ENCODE measurements at places on chromosomes 2 and 18.

GRCh38 chr2:161905389-161906046, 168.5 kb downstream of the DPP4 start:
- DNase-seq: peak; percentile 43

DNA sequence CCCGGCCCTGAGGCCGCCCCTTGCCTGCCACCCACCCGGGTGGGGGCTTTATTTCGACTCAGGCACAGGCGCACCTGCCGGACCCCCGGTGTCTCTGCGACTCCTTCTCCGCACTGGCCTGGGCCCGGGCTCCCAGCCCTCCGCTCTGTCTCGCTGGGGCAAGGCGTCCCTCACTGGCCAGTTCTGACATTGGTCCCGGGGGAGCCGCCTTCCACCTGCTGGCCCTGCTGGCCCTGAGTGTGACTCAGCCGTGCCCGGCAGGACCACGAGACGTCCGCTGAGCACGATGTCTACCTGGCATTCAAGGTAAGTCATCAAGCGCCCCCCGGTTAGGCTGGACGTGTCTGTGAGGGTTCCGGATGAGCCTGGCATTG, 131.5 kb upstream of the CTDP1 start:
- no peak for DNase-seq

DNA sequence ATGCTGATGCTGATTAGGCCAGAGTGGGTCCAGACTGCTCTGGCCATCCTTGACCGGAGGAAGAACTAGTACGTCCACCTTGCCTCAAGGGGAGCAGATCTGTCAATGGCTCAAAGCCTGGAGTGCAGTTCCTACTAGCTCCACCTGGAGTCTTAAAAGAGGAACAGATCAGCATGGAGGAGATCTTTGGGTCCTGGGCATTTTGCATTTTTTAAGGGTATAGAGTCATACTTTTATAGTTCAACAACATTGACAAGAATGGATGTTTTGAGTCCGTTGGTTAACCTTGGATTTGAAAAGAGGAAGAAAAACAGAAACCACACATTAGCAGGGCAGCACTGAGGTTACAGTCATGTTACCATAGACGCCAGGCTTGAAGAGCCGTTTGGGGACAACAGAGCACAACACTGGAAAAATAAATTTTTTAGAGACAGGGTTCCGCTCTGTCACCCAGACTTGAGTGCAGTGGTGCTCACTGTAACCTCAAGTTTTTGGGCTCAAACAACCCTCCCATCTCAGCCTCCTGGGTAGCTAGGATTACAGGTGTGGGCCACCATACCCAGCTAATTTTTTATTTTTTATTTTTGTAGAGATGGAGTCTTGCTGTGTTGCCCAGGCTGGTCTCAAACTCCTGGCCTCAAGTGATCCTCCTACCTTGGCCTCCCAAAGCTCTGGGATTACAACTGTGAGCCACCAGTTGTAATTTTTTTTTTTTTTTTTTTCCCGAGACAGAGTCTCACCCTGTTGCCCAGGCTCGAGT, 78.5 kb downstream of the PRKCE start:
- DNase-seq: no peak

DNA sequence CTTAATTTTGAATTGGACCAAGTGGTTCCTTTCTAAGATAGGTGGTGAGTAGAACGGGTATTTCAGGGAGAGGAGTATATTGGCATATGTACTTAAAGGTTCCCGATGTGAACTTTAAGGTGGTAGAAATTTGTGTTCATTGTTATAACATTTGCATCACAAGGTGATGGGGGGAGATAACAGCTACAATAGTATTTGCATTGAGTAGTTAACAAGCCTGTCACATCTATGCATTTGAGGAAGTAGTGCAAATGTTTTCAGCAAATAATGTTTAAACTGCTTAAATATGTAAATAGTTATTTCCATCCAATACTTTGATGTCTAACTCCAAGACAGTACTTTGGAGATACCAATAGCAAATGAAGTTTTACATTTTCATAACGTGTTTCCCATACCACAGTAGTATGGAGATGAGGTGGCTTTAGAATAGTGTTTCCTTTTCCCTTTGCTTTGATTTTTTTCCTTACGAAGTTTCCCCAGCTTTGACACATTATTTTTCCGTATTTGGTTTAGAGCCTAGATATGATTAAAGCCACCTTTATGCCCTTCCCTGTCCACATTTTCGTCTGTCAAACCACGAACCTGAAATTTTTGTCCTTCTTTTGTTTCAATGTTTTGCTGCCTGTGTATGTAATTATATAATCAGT, 46.6 kb downstream of the VAPA start:
- no peak for DNase-seq

DNA sequence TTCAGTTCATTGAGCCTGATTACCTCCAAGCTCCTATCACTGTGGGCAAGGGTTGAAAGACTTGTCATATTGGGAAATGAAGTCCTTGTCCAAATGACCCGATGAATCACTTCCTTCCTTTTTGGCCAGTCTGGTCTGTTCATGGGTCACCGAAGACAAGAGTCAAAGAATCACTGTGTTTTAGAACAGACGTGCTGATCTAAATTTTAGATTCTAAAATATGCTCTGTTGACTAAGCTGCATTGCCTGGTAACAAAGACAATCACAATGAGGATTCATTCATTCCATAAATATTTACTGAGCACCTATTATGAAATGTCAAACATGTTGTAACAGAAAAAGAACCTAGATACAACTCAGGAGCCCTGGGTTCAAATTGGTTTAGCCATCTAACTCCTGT, 99.4 kb upstream of the RND3 start:
- DNase-seq: no peak

DNA sequence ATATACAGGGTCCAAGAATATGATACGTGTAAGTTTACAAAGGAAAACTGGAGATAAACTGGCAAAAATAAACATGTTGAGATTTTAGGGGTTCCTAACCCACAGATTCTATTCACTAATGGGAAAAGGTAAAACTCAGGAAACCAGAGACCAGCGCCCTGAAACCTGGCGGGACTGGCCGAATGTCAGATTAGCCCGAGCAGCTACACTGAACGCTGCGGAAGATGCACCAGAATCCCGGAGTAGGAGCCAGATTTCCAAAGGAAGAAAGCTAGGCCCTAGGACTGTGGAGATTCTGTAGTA, 679 bp upstream of the WDR75 start:
- no peak for DNase-seq

DNA sequence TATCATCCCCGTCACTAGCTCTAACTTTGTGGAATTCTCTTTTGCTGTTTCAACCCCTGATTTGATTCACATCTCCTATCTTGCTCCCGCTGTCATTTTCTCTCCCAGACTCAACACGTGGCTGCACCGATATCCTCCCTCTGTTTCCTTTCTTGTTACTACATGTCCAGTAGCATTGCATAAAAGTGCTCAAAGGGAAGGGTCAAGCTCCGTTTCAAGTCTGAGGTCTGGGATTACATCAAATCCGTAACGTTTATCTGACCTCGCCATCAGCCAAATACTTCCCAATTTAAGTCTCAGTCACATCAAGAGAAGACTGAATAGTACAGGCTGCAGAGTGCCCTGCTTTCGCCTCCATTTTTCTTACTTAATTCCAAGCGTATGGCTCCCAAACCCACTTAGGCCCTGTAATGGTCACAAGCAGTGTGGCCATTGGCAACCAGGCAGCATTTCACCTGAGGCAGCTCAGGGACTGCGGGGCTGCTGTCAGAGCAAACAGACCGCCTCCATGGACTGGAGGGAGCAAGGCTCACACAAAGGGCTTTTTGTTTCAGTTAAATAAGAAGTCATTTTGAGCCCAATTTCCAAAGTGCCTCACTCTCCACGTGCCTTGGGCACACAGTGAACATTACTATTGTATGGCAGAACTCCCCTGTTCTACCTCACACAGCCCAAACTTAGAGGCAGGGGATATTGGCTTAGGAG, 217.8 kb downstream of the BCL11A start:
- DNase-seq: no peak

DNA sequence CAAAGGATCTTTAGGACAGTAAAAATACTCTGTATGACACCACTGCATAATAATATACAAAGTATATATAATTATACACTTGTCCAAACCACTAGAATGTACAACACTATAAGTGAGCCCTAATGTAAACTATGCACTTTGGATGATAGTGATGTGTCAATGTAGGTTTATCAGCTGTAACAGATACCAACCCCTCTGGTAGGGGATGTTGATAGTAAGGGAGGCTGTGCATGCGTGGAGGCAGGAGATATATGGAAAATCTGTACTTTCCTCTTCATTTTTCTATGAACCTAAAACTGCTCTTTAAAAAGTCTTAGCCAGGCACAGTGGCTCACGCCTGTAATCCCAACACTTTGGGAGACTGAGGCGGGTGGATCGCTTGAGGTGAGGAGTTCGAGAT, 37.5 kb upstream of the SP3 start:
- DNase-seq: no peak

GRCh38 chr2:187803816-187804215, 249.6 kb upstream of the TFPI start:
- DNase-seq: no peak

DNA sequence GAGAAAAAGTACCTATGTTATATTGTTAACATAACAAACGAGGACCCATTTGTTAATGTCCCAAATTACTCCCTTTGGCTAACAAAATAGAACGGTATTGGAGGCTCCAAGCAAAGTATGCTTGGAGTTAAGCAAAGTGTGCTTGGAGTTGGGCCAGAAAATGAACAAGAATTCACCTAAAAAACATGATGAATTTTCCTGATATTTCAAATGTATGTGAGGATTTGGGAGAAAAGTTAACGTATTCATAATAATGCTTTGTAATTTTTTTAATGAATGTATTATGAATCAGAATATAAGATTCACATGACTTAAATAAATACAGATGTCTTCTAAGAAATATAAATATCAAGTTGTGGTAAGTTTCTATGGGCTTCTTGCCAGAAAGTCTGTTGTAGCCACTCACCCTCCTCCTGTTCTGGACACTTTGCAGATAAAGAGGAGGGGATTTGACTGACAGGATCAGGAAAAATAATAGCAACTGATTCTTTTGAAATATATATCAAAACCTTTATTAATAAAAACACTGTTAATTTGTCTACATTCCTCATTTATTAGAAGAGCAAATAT, 423.7 kb upstream of the MMADHC start:
- DNase-seq: no peak

DNA sequence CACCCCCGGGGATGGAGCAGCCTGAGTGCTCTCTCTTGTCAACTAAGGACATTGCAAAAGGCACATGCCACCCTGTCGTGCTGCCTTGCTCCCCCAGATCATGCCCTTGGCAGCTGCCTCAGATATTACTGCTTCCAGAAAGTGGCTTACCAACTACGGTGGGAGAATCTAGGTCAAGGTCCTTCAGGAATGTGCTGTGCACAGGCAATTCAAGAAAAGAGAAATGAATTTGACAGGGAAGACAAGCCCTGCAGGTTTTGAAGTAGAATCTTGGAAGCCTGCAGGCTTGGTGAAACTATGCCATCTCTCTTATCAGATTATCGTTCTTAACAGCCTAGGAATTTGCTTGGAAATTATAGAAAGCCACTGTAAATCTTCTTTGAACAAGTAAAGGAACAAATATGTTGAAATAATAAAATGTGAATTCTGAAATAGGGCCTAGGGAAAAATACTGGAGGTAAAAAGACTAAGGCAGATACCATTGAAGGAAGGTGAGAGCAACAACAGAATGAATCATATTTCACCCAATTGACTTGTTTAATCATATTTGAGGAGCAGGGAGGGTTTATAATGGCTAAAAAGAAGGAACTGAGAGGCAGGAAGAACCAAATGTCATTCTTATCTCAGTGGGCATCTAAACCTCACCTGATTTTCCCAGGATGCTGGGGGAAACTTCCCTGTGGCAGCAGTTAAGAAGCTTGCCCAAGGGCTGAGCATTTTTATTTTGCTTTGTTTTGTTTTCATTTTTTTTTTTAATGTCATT, 94.0 kb upstream of the GLS start:
- no peak for DNase-seq

GRCh38 chr2:12918138-12918834, 201.6 kb downstream of the TRIB2 start:
- DNase-seq: no peak

DNA sequence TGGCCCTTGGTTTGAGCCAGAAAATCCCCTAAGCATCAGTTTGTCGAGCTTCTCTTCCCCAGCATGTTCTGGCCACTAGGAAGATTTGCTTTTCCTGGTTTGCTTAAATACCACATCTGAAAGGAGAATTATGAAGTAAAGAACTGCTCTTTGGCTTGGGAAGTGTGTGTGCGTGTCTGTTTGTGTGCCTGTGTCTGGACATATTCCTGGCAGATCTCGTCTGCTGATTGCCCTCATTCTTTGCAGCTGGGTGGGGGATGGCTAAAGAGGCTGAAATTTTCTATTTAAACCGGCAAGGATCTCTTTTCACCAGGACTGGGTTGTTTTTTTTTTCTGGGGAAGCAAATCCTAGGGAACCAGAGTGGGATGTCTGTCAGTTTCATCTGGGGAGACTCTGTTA, 57.3 kb upstream of the MBOAT2 start:
- DNase-seq: no peak

DNA sequence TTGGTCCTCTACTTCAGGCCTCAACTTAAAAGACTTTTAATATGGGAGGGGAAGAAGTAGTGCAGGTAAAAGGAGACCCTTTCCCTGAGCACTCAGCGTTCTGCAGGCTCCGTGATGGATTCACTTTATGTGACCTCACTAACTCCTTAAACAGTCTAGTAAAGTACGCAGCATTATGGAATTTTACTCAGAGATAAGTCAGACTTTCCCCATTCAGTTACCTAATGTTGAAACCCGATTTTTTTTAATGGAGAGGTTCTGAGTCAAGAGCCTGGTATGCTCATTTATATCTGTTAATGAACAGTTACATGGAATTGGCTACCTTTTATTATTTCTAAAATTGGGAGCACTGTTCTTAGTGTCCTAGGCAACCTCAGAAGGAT, 34.1 kb downstream of the RASGRP3 start:
- no peak for DNase-seq

DNA sequence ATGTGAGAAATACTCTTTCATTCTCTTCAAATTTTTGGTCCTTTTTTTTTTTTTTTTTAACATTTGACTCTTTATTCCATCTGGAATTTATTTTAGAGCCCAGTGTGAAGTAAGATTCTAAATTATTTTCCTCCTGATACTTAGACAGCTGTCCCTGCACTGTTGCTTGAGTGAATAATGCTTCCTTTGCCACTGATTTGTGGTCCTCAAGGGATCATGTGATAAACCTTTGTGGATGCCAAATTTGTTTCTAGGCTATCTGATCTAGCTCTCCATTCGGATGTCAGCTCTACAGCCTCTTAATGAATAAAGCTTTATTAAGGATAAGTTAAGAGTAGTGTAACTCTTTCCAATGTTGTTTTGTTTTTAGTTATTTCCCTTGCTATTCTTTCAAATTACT, 142.3 kb downstream of the SMAD7 start:
- no peak for DNase-seq

- no peak for DNase-seq
Observed at GRCh38 chr2:145751629-145752028, 1231.7 kb upstream of the ZEB2 start.

DNA sequence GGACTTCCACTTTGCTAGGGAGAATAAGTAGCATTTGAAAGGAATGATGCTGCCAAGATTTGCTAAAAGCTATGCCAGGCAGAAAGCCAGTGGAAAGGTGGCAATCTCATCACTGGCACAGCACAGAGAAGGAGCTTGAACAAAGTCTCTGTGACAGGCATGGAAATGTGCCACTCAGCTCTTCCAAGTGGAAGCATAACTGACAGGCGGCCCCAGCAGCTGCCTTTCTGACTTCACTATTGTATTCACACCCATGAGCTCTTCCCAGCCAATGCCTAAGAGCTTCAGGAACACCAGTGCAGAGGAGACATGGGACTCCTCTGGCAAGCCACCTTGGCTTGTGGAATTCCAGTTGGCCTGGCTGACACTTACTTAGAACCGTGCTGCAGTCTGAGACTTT, 134.6 kb upstream of the REG3G start:
- DNase-seq: no peak

All from activated CD4-positive, alpha-beta memory T cell treated with anti-CD3 and anti-CD28 coated beads for 36 hours (primary cell).